Lower leg skin (tissue), 4 donors: ENCODE measurements at places on chromosomes 2 and 18.

DNA sequence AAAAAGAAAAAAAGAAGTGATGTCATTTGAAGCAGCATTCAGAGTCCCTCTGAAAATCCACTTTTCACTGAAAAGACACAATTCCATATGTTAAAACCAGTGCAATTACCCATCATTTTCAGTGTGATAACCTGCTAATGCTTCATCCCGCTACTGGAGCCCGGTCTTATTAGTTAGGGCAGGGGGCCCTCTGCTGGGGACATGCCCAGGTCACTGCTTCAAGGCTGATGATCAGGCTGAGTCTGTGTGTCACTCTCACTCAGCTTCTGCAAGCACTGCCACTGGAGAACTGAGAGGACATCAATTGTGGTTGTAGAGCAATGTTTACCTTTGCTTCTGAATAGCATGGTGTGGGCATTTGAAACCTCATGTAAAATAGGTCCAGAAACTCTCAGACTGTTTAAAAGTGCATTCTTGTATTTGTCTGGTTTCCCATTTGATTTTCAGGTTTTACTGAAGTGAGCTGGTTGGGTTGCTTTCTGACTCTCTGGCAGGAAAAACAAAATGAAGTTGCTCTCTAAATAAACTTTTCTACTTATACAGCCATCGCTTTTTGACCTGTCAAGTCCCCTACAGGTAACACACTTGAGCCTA, 49.2 kb upstream of the NXPH2 start:
- DNase-seq: no peak

DNA sequence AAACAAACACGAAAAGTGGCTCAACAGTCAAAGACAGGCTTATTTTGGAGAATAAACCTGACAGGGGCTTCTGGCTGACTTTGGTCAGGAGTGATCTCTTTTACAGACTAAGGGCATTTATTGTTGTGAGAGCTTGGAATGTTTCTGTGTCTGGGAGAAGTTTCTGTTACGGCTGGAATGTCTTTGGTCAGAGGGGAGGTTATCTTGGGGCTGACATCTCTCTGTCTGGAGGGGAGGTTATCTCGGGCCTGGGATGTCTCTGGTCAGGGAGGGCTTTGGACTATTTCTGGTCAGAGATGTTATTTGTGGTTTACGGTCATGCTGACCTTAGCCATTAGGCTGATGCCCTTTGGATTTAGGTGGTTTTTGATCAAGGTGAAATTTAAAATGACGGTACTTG, 345.5 kb upstream of the FSIP2 start:
- no peak for DNase-seq

DNA sequence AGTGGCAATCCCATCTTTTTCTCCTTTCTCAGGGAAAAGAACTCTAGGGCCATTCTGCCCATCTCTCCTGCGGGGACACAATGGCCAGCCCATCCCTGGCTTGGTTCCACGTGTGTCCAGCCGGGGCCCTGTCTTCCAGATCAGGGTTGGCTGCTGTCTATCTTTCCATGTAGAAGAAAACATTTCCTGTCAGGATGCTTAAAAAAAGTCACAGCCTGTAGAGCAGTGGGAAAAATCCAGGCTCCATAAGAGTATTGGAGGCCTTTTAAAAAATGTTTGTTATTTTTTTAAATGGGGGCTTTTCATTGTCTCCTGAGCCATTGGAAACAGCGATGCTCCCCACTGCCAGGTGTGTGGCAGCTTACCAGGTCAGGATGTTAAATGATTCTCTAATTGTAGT, 105.6 kb downstream of the TGFA start:
- DNase-seq: no peak

DNA sequence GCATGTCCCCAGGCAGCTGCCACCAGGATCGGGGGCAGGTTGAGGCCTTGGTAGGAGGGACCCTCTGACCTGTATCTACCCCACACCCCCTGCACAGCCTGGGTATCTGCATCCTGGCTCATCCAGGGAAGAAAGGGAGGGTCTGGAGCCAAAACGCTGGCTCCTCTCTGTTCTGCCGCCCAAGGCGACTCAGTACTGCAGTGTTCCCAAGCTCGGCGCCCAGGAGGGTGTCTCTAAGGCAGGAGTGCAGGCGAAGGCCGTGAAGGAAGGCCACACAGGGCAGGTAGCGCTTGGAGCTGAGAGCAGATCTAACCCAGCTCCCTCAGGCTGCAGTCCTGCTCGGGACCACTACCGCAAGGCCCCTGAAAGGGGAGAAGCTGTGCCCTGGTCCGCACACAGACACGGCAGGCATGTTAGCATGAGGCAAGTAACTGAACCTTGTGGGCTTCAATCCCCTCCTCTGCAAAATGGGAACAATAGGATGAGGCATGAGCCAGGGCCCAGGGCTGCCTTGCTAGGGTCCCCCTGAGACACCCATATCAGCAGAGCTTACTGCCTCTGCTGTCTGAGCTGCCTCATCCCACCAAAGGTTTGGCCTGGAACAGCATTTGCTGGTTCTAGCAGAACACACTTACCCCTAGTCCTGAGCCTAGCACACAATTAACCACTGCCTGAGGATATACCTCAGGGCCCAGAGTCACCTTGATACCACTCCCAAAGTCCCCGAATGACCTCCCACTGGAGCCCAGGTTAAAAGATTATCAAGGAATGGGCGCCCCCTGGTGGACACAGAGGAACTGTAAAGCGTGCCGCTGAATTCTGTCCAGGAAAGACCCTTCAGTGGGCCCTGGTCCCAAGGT, 6.5 kb downstream of the PTMA start:
- DNase-seq: peak; percentile 72

DNA sequence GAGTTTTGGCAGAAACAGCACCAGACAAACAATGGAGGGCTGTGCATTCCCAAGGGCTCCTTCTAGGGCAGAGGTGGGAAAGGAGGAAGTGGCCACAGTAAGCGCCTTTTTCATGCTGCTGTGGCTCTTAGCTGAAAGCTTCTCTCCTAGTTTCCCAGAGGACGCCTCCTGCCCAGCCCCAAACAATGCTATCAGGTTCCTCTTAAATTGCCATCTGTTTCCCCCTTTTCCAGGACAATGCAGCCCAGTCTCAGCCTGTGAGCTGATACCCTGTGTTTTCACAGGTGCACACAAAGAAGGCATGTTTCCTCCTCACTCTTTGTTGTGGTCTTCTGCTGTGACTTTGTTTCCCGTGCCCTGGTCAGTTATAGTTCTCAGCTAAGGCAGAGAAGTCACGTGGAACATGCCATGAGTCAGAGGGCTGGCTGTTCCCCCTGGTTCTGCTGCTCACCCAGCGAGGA, 5.4 kb upstream of the FAM124B start:
- no peak for DNase-seq

- no peak for DNase-seq
Observed at GRCh38 chr2:134119117-134119712, 134.7 kb upstream of the MGAT5 start.

DNA sequence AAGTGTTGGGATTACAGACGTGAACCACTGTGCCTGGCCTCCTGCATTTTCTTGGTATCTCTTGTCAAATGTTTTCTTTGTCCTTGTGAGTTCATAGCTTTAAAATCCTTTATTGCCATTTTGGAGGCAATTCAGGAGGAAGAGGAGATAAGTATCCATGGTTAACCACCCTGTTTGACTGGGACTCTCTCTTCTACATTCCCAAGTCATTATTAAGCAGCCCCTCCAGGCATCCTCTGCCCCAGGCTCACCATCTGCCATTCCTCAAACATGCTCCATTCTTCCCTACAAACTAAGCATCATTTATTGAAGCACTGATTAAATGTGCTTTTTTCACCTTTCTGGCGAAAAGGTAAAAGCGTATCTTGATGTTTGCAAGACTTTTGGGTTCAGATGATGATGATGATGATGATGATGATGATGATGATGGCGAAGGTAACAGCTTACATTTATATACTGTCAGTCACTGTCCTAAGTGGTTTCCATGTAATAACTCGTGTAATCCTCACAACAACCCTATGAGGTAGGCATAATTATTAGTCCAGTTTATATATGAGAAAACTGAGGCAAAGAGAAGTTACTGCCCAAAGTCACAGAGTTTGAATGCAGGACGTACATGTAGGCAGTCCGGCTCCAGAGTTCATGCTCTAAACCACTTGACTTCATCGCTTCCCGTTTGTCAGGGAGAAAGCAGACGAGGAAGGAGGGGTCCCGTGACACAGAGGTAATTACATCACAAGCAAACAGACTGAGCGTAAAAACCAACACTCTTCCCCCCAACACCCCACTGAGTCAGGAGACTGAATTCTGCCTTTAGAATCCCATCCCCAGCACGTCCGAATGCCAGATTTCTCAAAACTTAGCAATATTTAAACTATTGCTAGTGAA, 69.7 kb upstream of the ACKR3 start:
- no peak for DNase-seq

GRCh38 chr18:35026407-35027061, 14.7 kb upstream of the MAPRE2 start:
- no peak for DNase-seq

DNA sequence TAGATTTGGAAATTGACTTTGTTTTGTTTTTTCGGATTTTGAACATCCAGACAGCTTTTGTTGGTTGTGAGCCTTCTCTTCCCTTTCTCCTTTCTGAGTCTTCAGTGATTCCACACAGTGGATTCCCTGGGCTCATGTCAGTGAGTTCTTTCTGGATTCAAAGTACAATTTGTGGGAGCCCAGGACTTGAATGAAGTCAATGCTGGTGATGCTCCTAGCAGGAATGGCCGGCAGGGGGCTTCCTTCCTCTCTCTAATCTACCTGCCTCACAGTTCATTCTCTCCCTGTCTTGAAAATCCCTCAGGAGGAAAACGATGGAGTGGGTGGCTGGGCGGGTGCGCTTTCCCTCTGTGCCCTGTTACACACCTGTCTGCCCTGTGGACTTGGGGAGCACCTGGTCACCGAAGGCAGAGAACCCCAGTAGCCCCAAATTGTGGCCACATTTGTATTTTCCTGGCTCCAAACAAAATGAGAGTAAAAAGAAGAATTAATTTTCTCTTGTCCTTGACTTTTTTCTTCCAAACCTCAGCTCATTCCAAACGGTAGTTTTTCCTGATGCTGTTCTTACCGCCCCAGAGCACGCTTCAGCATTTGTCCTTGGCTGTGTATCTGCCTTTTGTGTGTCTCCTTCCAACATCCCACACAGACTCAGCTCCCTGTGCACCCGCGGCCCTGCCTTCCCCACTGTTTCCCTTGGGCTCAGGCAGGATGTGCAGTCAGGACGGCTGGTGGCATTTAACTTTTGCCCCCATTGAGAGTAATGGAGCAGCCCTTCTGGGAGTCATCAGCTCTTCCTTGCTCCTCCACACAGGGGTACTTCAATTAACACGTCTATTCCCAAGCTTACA, 86.6 kb downstream of the MARCO start:
- no peak for DNase-seq

DNA sequence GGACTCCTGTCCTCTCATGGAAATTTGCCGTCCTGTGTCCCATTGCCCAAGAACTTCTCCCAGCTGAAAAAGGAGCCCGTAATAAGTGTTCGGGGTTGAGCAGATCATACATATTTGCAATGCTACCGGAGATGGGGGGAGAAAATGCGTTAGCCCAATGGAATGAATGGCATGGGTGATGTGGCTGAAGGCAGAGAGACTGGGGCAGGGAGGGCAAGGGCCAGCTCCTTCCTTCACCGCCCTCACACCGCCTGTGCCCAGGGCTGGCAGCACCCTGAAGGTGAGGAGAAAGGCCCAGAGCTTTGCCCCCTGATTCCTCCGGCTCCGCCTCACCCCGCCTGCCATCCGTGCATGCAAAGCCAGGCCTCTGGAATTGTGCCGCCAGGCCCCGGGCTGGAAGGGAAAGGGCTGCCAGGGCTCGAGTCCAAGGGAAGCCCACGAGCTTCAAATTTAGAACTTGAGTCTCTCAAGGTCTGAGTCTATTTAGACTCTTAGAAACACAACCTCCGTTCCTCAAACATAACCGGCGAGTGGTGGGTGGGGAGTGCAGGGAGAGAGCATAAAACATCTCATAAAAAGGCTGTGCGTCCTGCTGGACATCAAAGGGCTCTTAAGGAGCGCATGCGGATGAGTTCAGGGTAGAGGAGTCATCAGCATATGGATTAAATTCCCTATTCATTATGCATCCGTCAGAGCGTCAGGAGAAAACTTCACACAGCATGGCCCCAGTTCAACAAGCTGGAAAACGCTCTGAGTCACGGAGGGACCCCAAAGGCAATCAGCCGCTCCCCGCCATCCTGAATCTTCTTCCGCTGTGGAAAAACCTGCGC, 121.7 kb upstream of the GLI2 start:
- DNase-seq: no peak

- no peak for DNase-seq
Observed at GRCh38 chr2:205704127-205704741, 21.9 kb downstream of the NRP2 start.

DNA sequence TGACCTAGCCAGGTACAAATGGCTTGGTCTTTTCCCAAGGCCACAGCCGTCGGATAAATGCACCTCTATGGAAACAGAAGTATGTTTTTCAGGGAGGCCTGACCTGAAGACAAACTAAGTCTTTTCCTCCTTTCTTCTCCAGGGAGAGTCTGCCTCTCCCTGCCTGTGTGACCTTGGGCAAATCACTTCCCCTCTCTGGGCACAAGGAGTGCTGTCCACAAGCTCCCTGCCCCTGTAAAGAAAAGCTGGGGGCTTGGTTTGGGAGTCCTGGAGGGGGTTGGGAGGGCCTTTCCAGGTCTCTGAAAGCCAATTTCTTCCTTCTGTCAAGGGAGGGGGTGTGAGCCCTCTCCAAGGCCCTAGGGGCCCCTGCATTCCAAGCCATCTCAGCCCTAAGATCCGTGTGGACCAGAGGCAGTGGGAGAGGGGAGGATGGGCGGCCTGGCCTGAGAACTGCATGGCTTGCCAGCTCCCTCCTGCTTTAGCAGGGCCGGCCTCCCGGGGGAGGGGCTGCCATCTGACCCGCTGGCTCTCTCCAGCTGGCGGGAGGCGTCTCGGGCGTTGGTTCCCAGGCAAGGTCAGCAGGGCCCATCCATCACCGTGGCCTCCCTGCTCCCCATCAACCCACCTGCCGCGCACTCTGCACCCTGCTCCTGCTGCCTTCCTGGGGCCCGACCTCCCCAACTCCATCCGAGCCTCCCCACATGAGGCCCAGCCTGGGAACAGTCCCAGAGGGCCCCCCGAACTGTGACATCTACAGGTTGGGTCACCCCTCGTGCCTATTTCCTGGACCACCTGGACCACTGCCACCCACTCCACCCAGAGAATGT, 61.4 kb downstream of the SMAD7 start:
- DNase-seq: peak; percentile 81

DNA sequence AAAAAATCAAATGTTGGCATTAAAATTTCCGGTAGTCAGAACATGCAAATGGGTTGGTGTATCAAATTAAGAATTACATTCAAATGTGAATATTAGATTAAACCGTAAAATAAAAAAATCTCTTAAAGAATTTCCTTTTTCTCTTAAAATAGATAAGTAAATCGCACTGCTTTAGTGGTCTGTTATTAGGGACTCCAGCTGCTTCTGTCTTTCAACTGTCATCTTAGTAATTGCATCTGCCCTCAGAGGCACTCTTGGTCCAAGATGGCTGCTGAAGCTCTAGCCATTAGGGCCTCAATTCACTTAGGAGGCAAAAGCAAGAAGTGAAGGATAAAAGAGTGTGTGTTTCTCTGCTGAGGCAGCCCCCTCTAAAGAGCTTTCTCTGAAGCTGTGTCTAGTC, 132.4 kb downstream of the MGAT5 start:
- no peak for DNase-seq

GRCh38 chr2:309954-310510, 22.1 kb upstream of the ALKAL2 start:
- no peak for DNase-seq
